Right lung (tissue), 10 donors: ENCODE measurements at places on chromosomes 7 and 10.

DNA sequence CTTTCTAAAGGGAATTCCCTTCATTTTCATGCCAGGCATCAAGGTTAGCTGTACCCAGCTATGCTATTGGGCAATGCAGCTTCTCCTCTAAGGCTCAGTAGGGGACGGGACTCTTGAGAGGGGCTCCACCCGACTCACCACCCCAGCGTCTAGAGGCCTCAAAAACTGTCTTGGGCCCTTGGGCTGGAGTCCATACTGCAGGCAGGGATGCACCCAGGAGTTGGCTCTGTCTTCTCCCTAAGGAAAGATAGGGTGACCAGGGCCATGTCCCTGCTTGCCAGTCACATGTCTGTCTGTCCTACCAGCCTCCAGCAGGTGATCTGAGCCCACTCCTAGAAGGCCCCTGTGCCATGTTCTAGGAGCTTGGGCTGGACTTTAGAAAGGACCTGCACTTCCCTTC, 1.2 kb downstream of the OPN4 start:
- no peak for DNase-seq

DNA sequence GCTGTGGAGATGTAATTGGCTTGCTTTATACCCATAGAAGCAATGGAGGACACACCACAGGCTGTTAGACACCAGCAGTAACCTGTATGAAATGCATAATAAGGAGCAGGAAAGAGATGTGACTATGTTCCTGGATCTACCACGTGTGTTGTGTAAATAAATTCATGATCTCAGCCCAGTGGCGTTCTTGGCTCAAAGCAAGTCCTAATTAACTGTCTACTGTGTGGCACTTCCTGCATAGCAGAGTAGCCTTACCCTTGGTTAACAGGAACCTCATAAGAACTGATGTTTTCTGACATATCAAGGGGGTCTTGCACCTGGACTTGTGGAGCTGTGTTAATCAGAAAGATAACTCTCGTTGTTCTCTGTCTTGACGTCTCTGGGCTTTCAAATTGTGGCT, 25.7 kb upstream of the FAM180A start:
- no peak for DNase-seq

GRCh38 chr10:59711871-59712494, 2.3 kb upstream of the SLC16A9 start:
- DNase-seq = no peak

DNA sequence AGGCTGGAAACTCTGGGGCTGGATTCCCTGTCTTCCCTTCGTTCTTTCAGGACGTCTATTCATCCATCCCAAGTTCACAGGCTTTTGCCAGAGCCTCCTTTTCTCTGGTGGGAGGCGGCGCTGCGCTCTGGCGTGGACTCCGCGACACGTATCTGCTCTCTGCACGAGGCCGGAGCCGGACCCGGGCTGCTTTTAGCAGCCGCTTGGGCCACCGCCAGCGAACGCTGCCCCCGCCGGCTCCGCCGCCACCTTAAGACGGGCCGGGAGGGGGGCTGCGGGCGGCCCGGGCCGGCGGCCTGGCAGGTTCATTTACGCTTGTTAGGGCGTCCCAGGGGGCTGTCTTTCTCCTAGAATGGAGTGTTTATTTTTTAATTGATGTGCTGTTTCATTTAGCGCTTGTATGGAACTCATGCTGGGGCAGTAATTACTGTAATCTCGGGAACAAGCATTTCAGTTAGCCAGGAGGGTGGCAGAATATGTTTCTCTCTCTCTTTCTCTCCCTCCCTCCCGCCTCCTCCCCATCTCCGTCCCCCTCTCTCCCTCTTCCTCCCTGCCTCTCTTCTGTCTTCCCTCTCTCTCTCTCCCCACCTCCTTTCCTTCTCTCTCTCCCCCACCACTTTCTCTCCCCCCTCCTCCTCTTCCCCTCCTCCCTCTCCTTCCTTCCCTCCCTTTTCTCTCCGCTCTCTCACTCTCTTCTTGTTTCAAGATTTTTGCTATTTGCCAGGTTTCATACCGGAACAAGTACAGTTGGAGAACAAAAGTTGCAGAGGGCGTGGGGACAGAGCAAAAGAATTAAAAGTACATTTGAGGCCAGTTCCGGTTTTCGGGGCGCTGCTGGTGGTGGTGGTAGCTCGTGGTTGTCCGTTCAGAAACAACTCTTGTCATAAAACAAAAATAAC, 1.3 kb upstream of the FZD8 start:
- DNase-seq = peak; percentile 59

DNA sequence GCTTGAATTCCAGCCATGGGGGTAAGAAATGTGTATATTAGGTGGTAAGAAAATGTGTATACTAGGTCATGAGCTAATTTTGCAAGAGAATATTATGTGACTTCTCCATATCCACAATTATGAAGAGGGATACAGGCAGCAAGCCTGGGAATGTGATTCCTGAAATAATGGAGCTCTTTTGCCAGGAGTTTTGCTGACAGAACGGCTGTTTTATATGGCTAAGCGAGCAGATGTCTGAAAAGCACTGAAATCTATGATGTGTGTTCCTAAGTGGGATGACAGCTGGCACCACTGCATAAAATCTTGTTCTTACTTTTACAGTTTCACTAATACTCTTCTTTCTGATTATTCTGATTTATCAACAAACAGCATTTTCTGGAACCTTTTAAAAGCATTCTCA, 386.0 kb upstream of the HPS1 start:
- DNase-seq = peak; percentile 63

- no peak for DNase-seq
Observed at GRCh38 chr10:7033031-7033430, 377.8 kb downstream of the SFMBT2 start.

DNA sequence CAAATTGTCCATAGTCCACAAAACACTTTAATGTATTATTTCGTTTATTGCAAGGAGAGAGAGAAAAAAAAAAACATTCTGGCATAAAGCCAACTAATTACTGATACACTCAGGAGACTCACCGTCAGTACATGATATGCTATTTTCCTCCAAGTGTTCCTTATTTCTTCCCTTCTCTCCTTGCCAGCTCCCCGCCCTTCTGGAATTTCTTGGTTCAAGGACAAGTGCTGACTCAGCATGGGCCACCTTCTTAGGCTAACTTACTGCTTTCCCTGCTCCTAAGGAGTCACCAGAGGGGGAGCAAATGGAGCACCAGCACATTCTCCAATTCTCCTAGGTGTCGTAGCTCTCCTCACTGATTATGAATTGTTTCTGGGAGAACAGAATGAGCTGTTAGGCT, 133.8 kb upstream of the HDAC9 start:
- DNase-seq = no peak

DNA sequence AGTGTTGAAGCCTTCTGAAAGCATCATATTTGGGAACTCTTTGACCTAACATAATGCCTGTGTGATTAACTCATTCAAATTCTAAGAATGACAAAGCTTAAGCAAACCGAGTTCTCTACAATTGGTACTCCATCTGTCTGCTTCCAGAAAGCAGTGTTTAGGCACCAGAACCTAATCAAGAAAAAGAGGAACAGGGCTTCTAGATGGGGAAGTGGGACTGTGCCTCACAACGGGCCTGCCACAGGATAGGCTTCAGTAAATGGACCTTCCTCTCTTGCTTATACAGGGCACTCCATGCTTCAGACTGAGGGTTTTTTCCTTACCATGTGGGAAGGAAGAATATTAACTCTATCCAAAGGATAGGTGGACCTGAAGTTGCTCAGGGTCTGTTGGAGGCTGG, 808.1 kb downstream of the XPNPEP1 start:
- no peak for DNase-seq

DNA sequence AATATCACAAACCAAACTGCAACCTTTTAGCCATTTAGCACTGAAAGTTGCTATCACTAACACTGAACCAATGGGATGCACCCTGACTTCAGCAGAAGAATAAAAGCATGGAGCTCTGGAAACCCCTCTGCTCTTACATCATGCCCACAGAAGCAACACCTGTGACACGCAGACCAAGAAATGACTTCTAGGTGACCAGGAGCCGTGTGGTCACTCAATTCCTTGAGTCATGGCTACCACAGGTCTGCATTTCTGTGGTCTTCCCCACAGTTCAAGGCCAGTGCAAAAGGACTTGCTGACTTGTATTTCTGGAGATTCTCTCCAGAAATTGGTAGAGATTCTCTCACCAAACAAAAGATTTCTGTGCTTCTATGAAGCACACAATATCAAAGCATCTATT, 38.3 kb downstream of the NRCAM start:
- DNase-seq = no peak

DNA sequence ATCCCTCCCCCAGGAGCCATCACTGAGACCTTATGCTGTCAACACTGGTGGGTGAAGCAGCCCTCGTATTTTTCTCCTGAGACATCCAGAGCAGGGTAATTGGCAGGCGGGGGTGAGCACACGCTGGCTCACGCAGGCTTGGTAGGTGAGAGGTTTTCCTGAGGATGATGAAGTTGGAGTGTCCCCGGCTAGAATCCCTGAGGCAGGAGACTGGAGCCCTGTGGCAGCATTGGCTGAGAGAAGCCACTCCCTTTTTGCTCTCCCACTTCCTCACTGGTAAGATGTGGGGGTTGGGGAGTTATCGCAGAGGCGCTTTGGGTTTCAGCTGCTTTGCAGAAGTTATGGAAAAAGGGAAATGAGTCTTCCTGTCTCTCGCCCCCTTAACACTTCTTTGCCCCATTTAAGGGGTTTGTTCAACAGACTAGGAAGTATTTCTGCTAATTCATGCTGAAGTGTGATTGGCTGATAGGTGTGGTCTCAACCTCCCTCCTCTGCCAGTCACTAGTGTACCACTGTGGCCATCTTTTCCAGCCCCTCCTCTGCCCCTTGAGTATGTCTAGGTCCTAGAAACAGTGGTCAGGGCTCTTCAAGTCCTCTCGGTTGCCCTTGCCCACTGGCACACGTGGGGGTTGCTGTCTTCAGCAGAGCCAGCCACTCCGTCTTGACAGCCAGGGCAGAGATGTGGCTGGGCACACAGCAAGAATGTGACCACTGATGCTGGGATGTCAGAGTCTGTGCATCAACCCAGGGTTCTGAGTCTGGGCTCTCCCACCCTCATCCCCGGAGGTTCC, 5.7 kb downstream of the ARPC1B start:
- no peak for DNase-seq

GRCh38 chr10:89301232-89301631, 614 bp upstream of the IFIT2 start:
- no peak for DNase-seq

DNA sequence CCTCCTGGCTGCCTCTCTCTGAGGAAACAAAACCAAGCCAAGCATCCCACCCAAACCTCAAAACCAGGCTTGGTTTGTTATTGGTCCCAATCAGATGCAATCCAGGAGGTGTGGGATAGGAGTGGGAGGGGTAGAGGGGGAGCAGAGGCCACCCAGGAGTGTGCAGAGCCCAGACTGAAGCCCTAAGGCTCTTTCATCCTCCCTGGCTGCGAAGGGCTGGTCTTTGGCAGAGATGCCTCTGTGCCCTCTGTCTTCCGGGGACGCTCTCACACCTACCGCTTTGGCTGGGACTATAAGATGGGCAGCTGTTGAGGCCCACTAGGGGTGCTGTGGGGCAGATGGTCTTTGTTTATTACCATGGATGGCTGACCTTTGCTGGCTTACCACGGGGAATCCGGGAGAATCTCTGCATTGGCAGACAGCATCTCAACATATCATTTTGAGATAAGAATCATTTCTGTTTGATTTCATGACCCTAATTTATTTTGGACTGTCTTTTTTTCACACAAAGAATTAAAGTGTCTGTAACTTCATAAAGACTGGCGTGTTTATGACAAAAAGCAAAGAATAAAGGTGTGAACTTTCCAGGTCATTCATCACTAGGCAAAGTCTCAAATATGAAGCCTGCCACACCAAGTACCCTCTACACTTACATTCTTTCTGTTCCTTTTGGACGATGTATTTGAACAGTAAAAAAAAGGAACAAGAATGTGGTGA, 6.5 kb upstream of the DENND2A start:
- DNase-seq = no peak

- peak; percentile 56 for DNase-seq
Observed at GRCh38 chr7:21253740-21254687, 173.9 kb upstream of the SP4 start.

DNA sequence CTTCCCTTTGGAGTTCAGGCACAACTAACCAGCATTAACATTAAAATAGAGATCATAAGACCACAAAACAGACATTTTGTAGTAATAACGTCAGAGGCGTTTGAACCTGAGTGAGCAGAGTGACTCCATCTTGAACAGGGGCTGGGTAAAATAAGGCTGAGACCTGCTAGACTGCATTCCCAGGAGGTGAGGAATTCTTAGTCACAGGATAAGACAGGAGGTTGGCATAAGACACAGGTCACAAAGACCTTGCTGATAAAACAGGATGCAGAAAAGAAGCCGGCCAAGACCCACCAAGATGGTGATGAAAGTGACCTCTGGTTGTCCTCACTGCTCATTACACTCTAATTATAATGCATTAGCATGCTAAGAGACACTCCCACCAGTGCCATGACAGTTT, 493.2 kb upstream of the AUTS2 start:
- DNase-seq = no peak

DNA sequence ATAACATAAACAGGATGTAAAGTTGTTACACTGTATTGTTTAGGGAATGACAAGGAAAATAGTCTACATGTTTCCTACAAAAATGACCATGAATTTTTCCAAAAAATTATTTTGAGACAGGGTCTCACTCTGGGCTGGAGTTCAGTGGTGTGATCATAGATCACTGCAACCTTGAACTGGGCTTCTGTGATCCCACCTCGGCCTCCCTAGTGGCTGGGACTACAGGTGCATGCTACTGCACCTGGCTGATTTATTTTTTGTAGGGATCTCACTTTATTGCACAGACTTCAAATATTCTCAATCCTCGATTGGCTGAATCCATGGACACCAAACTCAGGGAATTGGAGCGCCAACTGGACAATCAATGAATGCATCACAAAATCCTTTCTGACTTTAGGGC, 6.6 kb downstream of the CHCHD2 start:
- DNase-seq = no peak

DNA sequence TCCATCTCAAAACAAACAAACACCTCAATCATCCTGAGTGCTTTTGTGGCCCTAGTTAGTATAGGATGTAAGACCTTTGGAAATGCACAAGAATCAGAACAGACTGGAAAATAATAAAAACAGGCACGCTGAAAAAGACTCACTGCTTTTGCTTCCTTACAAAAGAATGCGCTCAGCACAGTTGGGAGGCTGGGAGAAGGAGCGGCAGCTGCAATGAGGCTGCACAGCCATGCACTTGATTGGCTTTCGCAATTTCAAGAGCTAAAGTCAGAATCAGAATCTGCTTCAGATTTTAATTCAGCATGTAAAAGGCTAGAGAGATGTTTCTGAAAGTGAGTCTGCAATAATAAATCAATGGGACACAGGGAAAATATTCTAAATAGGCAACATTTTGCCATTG, 97.2 kb downstream of the FRMD4A start:
- no peak for DNase-seq

- no peak for DNase-seq
Observed at GRCh38 chr7:33477719-33478480, 348.5 kb downstream of the BBS9 start.
